T-cell (primary cell): ENCODE measurements at places on chromosomes 7 and 10.

DNA sequence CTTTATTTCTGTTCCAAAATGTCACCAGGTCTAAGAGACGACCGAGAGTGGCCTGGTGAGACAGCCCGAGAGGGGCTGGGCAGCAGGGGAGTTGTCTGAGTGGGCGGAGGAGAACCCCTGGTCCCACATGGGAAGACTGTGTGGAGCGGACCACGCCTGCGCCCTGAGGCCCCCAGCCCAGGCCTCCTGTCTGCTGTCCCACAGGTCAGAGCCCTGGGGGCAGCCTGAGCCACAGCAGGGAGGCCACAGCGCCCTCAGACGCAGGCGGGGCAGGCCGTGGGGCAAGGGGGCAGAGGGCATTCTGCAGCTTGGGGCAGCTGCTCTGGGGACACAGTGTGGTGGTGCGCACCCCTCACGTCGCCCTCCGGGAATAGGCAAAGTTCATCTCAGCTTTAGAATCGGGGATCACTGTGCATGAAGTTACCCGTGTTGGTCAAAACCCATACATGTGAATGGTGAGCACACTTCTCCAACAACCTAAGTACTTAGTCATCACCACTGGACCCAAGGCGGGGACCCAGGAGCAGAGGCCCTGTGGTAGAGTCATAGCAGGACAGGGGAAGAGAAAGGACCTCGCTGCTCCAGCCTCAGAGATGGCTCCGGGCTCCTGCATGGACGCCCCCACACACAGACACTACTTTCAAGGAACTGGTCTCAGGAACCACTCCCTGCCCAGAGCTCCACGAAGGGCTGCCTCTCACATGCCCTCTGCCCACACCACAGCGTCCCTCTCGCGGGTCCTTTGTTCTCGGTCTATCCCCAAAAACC lies 214.7 kb downstream of the ELFN1 start:
- DNase-seq, result no peak

GRCh38 chr7:123177442-123177841 lies 22.3 kb downstream of the SLC13A1 start:
- DNase-seq, result no peak

DNA sequence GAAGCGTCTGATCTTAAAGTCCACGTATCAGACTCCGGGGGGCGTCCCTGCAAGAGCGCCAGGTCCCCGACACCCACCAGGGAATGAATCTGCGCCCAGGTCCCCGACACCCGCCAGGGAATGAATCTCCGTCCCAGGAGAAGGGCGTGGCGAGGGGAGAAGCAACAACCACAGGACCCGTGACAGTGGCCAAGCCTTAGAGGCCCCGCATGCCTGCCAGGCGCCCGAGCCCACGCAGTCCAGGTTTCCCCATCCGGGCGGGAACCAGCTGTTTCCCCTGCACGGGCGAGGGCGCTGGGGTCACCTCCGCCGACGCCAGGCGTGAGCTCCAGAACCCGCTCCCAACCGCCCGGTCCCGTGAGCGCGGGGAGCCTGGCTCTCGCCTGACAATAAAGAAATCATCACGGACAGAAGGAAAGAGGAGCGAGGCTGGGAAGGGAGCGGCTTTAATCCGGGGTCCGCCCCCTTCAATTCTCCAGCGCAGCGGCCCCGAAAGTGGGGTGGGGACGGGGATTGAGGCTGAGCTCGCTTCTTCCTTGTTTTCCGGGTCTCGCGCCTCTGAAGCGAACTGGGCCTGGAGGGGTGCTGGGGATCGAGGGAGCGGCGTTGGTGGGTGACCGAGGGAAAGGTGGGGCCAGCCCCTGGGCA lies 29.0 kb upstream of the BMS1 start:
- DNase-seq, result no peak

GRCh38 chr10:4843525-4844180 lies 17.6 kb downstream of the AKR1E2 start:
- DNase-seq, result no peak

- DNase-seq, result no peak
Observed at GRCh38 chr7:138668229-138668596, 32.9 kb downstream of the SVOPL start.

GRCh38 chr10:110425684-110426293 lies 71.9 kb upstream of the DUSP5 start:
- no peak for DNase-seq

GRCh38 chr7:90345595-90346335 lies 751 bp upstream of the GTPBP10 start:
- no peak for DNase-seq

DNA sequence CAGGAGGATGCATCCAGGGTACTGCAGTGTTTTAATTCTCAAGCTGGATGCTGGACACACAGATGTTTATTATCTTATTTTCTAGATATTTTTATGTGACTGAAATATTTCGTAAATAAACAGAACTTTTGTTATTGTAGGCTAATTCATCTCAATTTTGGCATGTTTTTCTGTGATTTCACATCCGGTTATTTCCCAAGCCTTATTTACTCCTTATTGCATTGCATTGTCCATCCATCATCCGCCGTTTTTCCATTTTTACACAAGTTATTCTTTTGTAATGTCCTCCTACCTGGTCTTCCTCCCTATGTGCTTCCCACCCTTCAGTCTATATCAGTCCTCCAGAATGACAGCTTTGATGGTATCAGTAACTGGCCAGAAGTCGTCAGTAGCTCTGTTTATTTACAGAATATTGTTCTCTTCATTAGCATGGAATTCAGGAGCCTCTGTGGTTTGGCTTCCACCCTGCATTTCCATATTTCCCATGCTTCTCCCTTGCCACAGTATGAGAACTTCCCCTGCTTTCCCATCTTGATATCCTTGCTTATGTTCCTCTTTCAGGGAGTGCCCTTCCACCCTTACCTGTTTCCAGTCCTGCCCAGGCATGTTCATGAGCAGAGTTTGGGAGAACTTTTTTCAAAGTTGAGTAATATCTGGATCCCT lies 16.1 kb downstream of the GNAI1 start:
- DNase-seq, result no peak
